ENCODE measurements at places on chromosomes 4 and X.

GRCh38 chr4:178165951-178166308 is 723.7 kb upstream of the AGA start:
- DNase-seq, result no peak

GRCh38 chr4:138938366-138938690 is 77.3 kb upstream of the NOCT start:
- DNase-seq, result peak; percentile 32

GRCh38 chr4:128290526-128290925 is 2.9 kb upstream of the PGRMC2 start:
- DNase-seq, result no peak

DNA sequence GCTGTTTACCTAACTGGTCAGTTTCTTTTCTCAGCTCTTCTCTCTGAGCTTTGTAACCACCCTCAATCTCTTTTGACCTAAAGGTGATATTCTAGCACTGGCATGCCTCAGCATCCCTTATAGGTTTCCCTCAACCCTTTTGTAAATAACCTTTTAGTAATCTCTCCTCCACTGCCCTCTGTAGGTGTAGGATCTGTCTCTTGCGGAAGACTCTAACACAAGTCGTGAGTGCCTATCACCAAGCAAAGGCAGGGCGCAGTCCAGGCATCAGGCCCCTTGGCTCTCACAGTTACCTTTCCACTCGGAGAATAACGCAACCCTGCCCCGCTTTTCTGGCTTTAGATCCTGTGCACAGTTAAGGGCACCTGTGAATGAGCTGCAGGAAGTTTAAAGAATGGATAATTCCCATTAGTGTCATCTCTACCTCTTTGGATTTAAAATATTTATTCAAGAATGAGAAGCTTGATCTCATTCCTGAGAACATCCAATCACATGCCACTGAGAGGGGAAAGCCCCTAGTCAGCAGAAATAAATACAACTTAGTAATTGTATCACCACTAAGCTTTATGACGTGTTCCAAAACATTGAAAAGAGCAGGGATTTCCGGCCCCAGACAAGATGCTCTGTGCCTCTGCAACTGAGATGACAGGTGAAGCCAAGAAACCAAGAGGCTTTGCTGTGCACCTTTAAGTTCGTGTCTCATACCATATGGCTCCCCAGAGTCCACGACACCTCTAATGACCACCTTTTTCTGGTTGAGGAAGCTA is 58.8 kb downstream of the SPINK2 start:
- no peak for DNase-seq

DNA sequence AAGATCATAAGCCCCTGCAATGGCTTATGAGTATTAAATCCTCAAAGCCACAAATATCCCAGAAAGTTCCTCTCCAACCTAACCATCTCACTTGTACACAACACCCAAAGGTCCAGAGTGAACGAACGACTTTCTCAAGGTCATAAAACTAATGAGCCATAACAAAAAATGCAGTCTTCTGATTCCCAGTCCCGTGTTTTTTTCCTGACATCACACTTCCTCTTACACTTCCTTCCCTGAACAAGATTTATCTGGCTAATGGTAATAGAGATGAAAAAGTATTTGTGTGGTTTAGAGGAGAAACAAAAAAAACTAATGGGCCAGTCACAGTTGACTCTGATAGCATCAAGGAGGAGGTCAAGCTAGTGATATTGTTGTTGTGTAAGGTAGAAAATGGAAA is 99.5 kb upstream of the KLHL13 start:
- no peak for DNase-seq

DNA sequence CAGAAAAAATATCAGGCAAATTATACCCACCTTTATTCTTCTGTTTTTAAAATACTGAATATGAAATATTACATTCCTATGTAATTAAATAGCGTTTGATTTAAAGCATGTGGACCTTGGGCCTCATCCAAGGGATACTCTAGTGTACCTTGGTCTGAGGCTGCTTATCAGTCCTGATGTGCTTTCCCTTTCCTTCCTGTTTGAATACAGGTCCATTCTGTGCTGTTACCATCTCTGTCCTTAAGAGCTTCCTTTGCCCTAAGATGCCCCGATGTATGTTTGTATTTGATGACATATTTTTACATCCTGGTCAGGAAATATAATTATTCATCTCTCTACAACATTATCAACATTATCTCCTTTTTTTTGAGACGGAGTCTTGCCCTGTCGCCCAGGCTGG is 24.1 kb downstream of the FAT4 start:
- no peak for DNase-seq

DNA sequence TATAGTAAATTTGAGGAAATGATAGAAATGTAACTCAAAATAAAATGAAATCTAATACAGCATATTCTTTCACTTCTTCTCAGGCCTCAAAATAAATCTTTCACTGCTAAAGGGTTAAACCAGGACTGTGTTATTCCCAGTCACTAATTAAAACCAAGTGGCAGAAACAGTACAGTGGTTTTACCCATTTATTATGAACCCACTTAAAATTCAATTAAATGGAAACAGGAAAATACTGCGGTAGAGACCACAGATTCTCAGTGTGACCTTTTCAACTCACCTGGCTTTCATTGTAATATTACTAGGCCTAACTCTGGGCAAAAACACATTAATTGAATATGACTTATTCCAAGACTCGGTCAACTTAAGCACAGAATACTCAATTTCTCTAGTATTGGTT is 176.5 kb upstream of the DKK2 start:
- DNase-seq, result no peak

DNA sequence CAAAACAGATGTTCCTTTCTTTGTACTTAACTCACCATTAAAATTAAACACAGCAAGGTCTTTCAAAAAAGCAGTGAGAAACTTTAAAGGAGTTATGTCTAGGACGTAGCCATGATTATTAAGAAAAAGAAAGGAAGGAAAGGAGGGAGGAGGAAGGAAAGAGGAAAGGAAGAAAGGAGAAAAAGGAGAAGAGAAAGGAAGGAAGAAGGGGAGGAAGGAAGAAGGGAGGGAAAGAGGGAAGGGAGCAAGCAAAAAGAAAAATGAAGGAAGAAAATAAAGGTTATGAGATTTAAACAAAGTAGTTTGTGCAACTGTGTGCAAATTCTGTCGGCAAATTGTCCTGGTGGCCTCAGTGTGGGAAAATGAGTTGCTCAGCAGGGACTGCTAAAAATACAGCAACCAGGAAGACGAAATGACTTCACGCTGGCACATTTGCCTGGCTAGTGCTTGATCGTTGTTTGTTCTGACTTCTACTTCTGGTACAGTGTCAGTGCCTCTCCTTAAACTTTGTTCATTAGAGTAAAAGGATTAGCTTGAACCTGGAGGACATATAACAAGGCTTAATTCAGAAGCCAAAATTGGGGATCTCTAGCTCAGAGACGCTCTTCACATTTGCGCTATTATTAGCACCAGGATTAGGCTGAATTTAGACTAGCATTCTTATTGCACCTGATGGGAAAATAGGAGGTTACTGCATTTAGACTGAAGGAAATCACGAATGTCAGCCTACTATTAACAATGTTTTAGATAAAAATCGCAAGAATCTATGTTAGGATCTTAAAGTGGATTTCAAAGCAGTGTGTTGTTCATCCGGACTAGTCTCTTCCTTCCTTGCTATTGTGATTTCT is 81.2 kb downstream of the DCK start:
- DNase-seq, result no peak
